Stimulated activated CD4-positive, alpha-beta T cell treated with anti-CD3 and anti-CD28 coated beads, Interleukin-4, amount 100 ng/mL, for 48 hours (primary cell): ENCODE measurements at places on chromosomes 1 and 21.

- DNase-seq: no peak
Observed at GRCh38 chr21:37164742-37165141, 91.7 kb downstream of the TTC3 start.

GRCh38 chr1:116411784-116412479, 38.9 kb downstream of the ATP1A1 start:
- no peak for DNase-seq

GRCh38 chr21:32321480-32321879, 22.8 kb downstream of the MRAP start:
- no peak for DNase-seq

GRCh38 chr1:9101510-9102146, 27.3 kb downstream of the GPR157 start:
- no peak for DNase-seq

DNA sequence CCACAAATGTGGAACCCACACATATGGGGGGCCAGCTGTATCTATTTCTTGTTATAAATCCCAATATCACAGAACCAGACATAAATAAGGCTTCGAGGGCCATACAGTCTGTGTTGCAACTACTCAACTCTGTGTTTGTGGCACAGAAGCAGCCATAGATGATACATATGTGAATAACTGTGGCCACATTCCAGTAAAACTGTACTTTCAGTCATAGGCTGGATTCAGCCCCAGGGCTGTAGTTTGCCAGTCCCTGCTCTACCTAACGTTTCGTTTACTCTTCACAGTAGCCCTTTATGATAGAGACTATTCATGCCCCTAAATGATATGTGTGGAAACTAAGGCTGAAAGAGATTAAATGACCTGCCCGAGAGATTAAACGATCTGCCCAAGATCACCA, 48.7 kb downstream of the FHAD1 start:
- DNase-seq: no peak

DNA sequence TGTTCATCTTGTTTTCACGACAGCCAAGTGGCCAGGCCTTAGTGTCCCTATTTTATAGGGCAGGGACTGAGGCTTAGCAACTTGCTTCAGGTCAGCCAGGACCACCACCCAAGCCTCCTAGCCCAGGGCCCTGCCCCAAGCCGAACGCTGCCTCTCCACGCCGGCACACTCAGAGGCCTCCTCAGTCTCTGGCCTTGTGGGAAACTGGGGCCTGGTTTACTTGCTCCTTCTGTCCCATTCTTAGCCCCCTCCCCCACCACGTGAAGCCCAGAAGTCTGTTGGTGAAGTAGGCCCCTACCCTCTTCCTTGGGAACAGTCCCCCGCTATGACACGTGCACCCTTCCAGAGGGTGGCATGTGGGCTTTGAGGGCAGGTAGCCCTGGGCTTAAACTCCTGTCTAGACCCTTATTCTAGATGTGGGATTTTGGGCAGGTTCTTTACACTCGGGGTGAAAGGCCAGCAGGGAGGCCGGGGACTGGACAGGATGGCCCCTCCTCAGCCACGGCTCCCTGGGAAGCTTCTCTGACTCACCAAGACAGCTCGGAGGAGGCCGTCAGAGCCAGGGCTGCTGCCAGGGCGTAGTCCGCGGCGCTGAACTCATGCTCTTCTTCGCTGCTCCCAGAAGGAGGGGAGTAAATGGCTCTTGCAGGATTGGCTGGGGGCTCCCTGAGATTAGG, 4.3 kb downstream of the MYOM3 start:
- no peak for DNase-seq

DNA sequence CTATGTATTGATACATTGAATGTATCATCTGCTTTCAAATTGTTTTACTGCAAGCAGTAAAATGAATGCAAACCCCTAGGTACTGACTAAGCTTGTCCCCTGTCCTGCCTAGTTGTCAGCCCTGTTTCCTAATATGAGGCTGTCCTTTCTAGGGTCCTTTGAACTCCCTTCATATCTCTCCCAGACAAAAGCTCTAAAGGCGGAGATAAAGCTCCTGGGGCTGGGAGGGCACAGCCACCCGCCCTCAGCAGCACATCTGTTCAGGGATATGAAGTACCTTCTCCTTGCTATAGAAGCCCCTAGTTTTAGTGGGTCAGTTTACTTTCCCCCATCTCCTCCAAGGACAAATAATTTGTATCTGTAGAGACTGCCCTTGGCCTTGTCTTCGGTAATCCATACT, 93.1 kb upstream of the ETS2 start:
- DNase-seq: no peak

DNA sequence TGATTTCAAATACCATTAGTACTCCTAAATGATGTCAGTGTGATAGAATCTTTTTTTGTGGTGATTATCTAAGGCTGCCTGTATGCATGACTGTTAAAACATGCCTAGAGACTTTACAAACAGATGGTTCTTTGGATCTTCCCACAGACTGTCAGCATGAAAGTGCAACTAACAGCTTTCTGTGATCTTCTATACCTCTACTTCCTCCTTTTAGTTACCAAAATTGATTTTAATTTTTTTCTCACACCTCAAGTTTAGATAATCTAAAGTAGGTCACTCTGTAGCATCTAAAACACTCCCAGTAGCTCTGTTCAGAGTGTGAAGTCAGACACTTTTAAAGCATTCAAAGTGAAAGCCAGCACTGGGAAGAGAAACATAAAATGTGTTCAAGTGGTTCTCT, 534.5 kb downstream of the PTPRC start:
- DNase-seq: no peak

DNA sequence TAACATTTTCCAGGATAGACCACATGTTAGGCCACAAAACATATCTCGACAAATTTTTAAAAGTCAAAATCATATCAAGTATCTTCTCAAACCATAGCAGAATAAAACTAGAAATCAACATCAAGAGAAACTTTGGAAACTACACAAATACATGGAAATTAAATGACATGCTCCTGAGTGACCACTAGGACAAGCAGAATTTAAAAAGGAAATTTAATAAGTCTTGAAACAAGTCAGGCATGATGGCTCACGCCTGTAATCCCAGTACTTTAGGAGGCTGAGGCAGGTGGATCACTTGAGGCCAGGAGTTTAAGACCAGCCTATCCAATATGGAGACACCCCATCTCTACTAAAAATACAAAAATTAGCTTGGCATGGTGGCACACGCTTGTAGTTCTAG, 26.4 kb upstream of the UTS2 start:
- DNase-seq: no peak

DNA sequence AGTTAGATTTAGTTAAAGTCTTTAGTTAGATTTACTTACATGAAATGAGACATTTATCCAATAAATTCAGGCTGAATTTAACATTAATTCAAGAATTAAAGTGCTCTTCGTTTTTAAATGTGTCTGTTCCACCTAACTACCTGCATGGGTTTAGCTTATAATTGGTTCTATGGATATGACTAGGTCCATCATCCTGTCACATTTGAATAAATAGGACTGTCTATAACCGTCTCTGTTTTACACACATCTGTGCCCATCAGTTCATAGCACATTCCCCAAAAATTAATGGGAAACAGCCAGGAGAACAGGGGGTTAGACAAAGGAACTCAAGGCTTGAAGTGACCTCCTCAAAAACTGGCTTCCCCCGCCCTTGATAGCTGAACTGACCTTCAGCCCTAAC, 219.6 kb downstream of the MRPL39 start:
- DNase-seq: no peak

- DNase-seq: no peak
Observed at GRCh38 chr1:62882201-62883104, 98.5 kb downstream of the ATG4C start.

DNA sequence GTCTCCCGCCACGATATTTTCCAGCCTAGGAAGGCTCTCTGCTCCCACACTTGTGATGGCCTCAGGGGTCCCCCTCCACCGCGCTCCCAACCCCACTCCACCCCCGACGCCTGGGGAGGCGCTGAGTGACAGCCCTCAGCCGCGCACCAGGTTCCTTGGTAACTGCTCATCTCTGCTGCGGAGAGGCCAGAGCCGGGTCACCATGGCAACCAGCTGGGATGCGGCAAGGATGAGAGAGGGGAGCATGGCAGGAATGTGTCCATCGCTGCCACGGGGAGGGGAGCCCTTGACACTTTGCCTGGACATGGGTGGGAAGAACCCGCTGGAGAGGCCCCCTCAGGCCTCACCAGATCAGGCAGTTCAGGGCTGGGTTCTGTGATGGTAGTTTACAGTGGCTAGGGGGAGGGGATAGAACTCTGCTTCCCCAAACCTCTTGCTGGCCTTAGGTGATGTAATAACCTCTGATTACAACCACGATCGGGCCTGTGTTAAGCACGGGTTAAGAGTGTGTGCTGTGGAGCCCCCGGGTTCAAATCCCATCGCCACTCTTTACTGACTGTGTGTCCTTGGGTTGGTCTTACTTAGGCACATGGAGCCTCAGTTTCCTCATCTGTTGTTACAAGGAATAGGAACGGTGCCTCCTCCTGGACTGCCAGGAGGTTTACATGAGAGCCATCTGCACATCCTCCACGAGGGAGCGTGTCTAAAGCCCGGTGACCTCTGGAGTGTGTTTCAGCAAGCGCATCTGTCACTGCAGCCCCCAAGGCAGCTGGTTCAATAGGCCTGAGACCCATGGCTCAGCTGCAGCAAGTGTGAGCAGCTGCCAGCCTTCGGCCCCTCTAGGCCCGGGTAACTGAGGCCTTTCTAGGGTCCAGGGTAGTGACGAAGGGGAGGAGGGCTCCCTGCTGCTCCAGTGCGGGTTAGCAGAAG, 6.3 kb downstream of the KIF17 start:
- no peak for DNase-seq

GRCh38 chr1:184793967-184794366, 39.3 kb upstream of the EDEM3 start:
- no peak for DNase-seq

- DNase-seq: no peak
Observed at GRCh38 chr1:230422221-230422981, 3.7 kb downstream of the PGBD5 start.

- DNase-seq: no peak
Observed at GRCh38 chr1:107480548-107481415, 339.9 kb downstream of the NTNG1 start.

GRCh38 chr1:174480324-174480723, 32.6 kb downstream of the GPR52 start:
- DNase-seq: no peak

GRCh38 chr1:113615425-113615824, 143.9 kb downstream of the PHTF1 start:
- no peak for DNase-seq

- no peak for DNase-seq
Observed at GRCh38 chr1:156003923-156004188, 16.9 kb downstream of the SSR2 start.

GRCh38 chr1:47575855-47576757, 138.3 kb downstream of the FOXD2 start:
- no peak for DNase-seq

- DNase-seq: no peak
Observed at GRCh38 chr1:42837709-42838108, 8.7 kb upstream of the ZNF691 start.

DNA sequence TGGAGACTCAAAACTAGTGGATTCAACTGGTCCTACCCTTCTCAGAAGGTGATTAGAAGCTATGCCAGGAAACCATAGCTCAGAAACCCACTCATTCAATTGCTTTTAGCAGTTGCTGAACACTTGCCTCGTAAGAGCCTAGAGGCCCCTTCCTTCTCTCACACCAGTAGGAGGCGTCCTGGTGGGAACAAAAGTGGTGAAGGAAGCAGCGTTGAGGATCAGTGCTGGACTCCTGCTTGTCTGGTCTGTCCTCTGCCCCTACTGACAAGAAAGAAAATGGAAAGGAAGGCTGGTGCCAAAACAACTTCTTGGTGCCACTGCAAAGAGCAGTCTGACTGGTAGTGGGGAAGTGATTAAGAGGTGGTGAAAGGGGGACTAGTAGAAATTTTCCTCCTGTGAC, 269.7 kb downstream of the LMO4 start:
- DNase-seq: no peak

GRCh38 chr1:116372191-116372590, 853 bp upstream of the ATP1A1 start:
- DNase-seq: no peak

GRCh38 chr1:22830041-22830566, 119.5 kb downstream of the EPHB2 start:
- no peak for DNase-seq

GRCh38 chr1:103336408-103336807, 189.1 kb upstream of the RNPC3 start:
- no peak for DNase-seq

- no peak for DNase-seq
Observed at GRCh38 chr1:202750761-202751160, 40.5 kb upstream of the SYT2 start.

DNA sequence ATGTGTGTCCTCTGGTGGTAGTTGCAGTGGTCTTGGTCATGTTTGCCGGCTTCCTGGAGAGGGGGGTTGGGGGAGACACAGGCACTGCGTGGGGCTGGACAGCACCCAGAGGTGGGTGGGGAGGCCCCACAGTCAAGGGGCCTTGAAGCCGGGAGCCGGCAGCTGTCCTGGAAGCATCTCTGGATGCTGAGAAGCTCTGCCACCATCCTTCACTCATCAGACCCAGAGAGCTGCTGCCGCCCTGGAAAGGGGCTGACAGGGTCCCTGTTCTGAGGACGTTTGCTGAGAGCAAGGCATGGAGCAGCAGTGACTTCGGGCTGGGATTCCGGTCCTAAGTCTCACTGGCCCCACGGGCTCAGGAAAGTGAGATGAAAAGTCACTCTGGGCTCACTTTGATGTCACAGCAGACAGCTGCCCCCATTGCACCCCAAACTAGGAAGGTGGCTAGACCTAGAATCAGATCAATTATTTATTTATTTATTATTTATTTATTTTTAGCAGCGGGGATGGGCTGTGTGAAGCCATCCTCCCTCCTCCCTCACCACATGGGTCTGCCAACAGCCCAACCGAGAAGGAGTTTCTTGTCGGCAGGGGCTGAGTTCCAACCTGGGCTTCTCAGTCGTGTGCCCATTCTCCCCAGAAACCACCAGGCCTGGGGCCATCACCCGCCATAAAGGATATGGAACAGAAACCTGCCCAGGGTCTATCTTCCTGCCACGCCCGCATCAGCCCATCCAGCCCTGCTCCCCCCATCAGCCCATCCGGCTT, 547.4 kb downstream of the PTPRU start:
- DNase-seq: no peak

DNA sequence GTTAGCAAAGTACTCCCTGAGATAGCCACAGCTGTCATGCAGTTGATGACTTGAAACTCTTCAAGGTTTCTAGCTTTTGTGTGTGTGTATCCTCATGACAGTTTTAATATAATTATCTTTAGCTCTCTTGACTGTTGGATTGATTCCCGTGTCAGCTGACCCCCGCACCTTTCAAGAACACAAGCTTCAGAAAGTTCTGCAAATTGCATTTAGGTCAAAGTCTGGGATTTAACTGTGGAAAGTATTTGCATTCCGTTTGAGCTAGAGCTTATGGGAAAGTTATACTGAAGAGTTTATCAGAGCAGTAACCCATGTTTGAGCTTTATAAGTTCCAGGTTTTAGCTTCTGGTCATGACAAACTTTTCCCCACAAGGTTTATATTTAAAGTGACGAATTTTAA, 380.1 kb upstream of the CHRM3 start:
- no peak for DNase-seq

DNA sequence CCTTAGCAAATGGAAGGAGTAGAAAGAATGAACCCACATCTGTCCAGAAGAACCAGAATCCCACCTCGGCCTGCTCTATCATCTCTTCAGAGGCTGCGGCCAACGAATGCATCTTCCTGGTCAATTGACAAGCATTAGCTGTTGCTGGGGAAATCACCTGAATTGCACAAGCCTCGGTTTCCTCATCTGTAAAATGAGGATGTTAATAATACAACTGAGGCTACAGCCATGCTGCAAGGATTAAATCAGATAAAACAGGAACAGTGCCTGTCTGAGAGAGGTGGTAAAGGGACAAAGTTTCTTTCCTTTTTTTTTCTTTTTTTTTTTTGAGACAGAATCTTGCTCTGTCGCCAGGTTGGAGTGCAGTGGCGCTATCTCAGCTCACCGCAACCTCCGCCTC, 99.8 kb downstream of the KIF14 start:
- DNase-seq: no peak
